Inflammatory macrophage treated with lipopolysaccharide for 1 hour (primary cell): ENCODE measurements at places on chromosomes 11 and 22.
A peak's percentile ranks its signal among the peaks of the same experiment; 100 is the strongest.

DNA sequence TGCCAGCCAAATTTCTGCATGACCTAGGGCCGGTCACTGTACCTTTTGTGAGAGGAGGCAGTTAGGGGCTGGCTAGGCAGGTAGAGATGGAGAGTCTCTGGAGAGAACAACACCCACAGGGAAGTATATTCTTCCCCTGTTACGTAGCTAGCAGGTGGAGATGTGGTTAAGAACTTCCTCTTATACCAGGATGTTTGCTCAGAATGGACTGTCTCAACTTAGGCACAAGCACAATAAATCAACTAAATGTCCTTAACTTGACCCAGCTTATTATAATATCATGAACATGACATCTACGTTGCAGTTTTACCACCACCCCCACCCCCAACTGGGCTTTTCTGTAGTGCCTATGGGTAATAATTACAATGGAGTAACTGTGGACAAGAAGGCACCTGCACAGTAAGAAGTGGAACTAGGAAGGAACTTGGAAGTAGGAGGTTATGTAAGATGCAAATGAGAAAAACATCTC lies 60.7 kb upstream of the MPEG1 start:
- DNase-seq = peak; percentile 64

DNA sequence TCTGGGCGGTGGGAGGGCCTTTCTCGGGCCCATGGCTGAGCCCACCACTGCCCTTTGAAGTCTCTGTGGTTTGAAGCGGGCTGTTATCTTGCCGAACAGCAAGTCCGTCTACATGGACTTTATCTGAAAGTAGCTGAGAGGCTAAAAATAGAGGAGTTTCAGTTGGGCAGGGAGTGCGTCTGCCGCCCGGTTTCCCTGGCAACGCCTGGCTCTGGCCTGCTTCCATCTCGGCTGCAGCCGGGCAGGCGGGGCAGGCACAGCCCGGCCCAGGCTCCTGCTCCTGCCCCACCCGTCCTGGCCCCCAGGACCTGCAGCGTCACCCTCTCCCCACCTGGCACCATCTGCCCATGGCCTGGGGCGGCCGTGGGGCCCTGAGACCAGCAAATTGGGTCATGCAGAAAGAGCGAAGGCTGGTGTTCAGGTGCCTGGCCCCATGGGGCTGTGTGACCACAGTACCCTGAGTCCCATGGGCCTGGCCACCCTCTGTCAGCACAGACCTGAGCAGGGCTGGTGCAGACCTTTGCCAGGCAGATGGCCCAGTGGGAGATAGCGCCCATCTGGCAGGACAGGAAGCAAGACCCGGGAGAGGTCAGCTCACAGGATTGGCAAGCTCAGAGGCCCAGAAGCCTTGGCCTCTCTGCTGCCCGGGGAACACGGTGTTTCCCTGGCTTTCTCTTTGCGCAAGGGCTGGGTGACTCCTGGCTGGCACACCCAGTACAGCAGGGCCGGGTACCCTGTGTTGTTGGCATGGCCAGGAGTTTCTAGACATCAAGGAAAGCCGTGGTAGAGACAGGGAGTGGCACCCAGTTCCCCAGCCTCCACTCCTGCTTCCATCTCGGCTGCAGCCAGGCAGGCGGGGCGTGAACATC lies 79.1 kb upstream of the KCNQ1OT1 start:
- DNase-seq = no peak

DNA sequence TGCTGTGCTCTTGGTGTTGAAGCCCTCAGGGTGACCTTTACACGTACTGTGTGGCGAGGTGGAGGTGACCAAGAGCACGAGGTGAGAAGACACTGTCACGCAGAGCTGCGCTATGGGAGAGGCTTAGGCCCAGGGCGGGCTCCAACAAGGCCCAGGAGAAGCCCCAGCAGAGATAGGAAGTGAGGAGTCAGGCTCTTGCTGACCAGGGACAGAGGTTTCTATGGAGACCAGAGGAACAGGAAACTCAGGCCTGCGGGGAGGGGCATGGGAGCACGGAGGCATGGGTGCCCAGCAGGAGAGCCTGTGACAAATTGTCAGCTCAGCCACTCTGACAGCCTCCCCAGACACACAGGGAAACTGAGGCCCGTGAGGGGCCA lies 15.8 kb downstream of the DGKZ start:
- peak; percentile 84 for DNase-seq

GRCh38 chr11:122234257-122234656 lies 118.2 kb upstream of the BLID start:
- no peak for DNase-seq

- DNase-seq = no peak
These were observed 17.9 kb downstream of the POLR3H start for GRCh38 chr22:41526226-41526829.

- no peak for DNase-seq
These were observed 1.5 kb downstream of the RANGAP1 start for GRCh38 chr22:41284465-41284864.
